Breast epithelium (tissue), 4 donors: ENCODE measurements at places on chromosomes 1 and 21. TPM values are rescaled to one million over a fixed set of nuclear protein-coding genes. Genes with fewer than 3 reads are reported as not detected.
A peak's percentile ranks its signal among the peaks of the same experiment; 100 is the strongest.

GRCh38 chr1:159339536-159339935, 37.4 kb downstream of the FCER1A start:
- no peak for DNase-seq
- no peak overlapping the region for H3K27ac ChIP-seq
- H3K4me3 ChIP-seq, result no peak overlapping the region
- no peaks in the 10 kb centered on the region for H3K4me1 ChIP-seq

DNA sequence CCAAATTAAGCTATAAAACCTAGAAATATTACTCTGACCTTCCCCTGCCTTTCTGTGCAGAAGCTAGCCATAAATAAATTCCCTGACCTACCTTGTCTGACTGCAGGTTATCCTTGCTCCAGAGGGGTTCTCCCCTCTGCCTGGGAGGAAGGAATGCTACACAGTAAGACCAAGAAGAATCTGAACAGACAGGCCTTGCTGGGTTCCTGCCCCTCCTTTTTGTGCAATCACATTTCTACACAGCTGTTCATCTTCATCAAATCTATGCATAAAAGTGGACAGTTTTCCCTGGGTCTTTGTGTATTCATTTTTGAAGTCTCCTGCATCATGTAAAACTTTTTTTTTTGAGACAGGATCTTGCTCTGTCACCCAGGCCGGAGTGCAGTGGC, 50.6 kb downstream of the DNTTIP2 start:
- no peaks in the 10 kb centered on the region for H3K36me3 ChIP-seq
- DNase-seq, result no peak
- no peaks in the 10 kb centered on the region for H3K27me3 ChIP-seq
- H3K4me3 ChIP-seq, result no peak overlapping the region
- no peaks in the 10 kb centered on the region for H3K4me1 ChIP-seq

The FCAMR gene
- total RNA-seq, result not detected

DNA sequence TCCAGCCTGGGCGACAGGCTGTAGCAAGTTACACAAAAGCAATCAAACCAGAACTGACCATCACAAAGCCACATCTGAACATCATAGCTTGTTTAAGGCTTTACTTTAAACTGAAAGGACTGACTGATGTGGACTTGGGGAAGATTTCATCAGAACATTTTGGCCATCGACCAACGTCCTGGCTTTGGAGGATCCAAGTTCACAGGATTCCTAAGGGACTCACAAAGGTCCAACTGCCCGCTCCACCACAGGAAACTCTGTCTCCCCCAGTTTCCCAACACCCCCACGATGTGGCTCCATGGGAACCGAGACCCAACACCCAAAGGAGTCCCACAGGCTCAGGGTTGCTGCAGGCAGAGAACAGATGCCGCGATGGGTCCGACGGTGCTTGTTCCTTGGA, 9.3 kb downstream of the SSU72 start:
- no peaks in the 10 kb centered on the region for H3K27me3 ChIP-seq
- H3K36me3 ChIP-seq, result no peaks in the 10 kb centered on the region
- DNase-seq, result no peak
- no peak overlapping the region for H3K4me3 ChIP-seq
- no peak overlapping the region for H3K27ac ChIP-seq

GRCh38 chr1:96579636-96580035, 141.9 kb upstream of the PTBP2 start:
- H3K36me3 ChIP-seq, result no peaks in the 10 kb centered on the region
- no peaks in the 10 kb centered on the region for H3K27me3 ChIP-seq
- H3K27ac ChIP-seq, result no peak overlapping the region
- no peak for DNase-seq
- no peak overlapping the region for H3K4me3 ChIP-seq
- H3K4me1 ChIP-seq, result no peaks in the 10 kb centered on the region

- peak; percentile 66 for DNase-seq
- peak overlapping the region; percentile 95 for H3K4me3 ChIP-seq
- no peaks in the 10 kb centered on the region for H3K36me3 ChIP-seq
- H3K27ac ChIP-seq, result peak overlapping the region; percentile 99
- no peaks in the 10 kb centered on the region for H3K27me3 ChIP-seq
Observed at GRCh38 chr1:51234721-51235425, 1.2 kb upstream of the RNF11 start.

DNA sequence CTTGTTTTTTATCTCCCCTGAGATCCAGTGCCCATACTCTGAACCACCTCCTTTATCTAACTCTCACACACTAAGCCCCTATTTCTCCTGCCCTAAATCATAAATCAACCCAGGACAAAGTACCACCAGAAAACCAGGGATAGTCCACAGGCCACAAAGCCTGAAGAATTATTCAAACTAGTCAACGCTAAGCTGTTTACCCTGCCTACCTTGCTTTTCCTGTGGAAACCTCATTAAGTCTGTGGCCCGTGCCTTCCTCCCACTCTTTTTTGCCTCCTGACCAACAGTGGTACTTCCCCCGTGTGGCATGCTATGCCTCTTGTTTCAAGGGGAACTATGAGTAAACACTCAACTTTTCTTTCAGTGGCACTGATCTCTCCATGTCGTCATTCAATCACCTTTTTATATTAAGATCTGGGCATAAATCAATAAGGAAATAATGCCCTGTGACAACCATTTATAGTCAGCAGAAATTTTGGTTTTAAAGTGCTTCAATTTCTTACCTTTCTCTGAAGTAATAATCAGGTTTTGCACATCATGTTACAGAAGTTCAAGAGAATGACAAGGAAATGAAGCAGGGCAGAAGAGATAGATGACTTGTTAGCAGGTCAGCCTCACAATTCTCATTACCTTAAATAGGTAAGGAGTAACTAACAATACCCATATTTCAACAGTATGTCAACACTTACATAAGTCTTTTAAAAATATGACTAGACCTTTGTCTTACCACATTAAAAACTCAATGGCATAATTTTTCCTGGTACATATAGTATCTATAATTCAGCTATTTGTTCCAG, 32.1 kb downstream of the EYA3 start:
- no peaks in the 10 kb centered on the region for H3K27me3 ChIP-seq
- no peak overlapping the region for H3K27ac ChIP-seq
- no peak overlapping the region for H3K4me3 ChIP-seq
- no peak for DNase-seq

- H3K27ac ChIP-seq, result no peak overlapping the region
- no peak overlapping the region for H3K4me3 ChIP-seq
- no peaks in the 10 kb centered on the region for H3K4me1 ChIP-seq
- no peak for DNase-seq
Observed at GRCh38 chr1:51966559-51966958, 23.9 kb downstream of the RAB3B start.

The FLG gene
- not detected for total RNA-seq

GRCh38 chr1:118077331-118078045, 107.5 kb downstream of the SPAG17 start:
- H3K27ac ChIP-seq, result no peak overlapping the region
- DNase-seq, result no peak
- no peaks in the 10 kb centered on the region for H3K27me3 ChIP-seq
- H3K36me3 ChIP-seq, result no peaks in the 10 kb centered on the region
- H3K4me3 ChIP-seq, result no peak overlapping the region

DNA sequence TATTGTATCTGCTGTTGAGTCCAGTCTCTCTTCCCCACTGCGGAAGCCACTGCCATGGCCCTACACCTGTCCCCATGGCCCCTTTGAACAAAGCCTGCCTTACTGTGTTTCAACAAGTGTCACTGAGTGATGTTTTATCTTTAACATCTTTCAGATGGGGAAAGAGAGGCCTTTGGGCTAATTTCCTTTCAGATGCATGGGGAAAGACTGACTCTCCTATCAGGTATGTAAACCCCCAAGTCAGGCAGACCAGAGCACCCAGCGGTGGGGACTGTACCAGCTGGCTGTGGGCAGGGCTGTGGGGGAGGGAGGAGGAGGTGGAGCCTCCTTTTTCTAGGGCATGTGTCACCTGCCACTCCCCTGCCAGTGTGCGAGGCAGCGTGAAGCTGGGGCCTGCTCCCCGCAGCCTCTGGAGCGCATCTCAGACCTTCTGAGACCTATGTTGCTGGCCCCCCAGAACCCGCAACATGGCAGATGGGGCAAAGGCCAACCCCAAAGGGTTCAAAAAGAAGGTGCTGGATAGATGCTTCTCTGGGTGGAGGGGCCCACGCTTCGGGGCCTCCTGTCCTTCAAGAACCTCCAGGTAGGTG, at the start of gene PLA2G2F:
Gene PLA2G2F, plus strand, starts transcription at position 363 of the 590 bp plus-strand sequence. Its CDS starts 105 bp downstream, at position 468.
- no peak within 1 kb of the TSS for H3K4me3 ChIP-seq
- H3K36me3 ChIP-seq, result no peaks in the 10 kb centered on the region
- no peaks in the 10 kb centered on the region for H3K4me1 ChIP-seq
- no peak for DNase-seq

- peak overlapping the region; percentile 49 for H3K4me3 ChIP-seq
- H3K36me3 ChIP-seq, result no peaks in the 10 kb centered on the region
- H3K27me3 ChIP-seq, result no peaks in the 10 kb centered on the region
- DNase-seq, result no peak
Observed at GRCh38 chr1:151838222-151839081, 1.2 kb downstream of the C2CD4D start.

- no peaks in the 10 kb centered on the region for H3K36me3 ChIP-seq
- H3K27me3 ChIP-seq, result no peaks in the 10 kb centered on the region
- no peaks in the 10 kb centered on the region for H3K4me1 ChIP-seq
- H3K27ac ChIP-seq, result no peak overlapping the region
- no peak for DNase-seq
Observed at GRCh38 chr21:26522704-26523103, 50.4 kb downstream of the CYYR1 start.

The DPT gene
- 26.9 TPM for total RNA-seq

DNA sequence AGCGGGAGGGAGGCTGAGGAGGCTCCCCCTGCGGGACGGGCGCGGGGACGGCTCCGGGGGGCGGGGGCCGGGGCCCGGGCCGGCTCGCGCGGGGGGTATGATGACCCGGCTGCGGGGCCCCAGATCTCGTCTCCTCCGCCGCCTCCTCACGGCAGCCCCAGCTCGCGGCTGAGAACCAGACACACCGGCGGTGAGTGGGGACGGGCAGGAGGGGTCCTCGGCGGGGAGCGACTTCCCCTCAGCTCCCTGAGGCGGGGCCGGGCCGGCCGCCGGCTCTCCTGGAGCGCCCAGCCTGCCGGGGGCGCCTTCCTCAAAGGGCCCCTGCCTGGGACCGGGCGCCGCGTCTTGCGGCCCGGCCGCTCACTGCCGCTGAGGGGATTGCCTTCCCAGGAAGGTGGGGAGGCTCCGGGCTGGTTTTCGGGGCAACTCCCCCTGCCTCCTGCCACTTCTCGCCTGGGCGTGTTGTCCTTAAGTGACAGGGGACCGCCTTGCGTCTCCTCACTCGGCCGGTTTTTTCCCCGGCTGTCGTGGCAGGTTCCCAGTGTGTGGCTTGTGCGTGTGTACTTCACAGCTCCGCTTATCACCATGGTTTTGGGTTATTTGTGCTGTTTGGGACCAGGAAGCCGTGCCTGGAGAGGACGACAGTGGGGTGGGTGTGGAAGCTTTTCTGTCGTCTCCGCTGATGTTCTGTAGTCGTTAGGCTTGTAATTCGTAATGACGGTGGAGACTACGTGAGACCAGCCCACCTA, 800 bp downstream of the HIPK1 start:
- H3K4me1 ChIP-seq, result no peaks in the 10 kb centered on the region
- H3K36me3 ChIP-seq, result no peaks in the 10 kb centered on the region
- no peaks in the 10 kb centered on the region for H3K27me3 ChIP-seq
- H3K4me3 ChIP-seq, result peak overlapping the region; percentile 71

DNA sequence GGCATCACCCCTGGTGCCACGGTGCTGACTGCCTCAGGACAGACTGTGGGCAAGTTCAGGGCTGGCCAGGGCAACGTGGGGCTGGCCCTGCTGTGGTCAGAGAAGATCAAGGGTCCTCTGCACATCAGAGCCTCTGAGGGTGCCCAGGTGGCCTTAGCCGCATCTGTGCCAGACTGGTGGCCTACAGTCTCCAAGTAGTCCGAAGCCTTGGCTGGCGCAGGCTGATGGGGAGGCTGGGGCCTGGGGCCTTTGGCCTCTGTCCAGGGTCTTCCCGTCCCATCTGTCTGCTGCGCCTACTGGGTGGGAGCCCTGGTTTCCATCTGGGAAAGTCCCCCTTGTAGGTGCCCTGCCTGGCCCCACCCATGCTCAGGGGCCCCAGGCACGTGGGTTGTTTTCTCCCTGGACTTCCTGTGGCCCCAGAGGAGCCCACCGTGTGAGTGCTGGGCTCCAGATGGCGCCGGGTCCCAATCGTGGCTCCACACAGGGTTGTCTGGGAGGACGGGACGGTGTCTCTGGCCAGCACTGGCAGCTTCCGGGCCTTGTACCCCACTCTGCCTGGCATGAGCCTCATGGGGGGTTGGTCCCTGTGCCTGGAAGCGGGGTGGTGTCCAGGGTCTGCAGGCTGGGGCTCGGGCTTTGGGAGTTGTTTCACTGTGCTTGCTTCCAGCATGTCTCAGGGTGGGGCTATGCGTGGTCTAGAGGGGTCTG, 9.9 kb downstream of the IBA57 start:
- H3K4me1 ChIP-seq, result no peaks in the 10 kb centered on the region
- no peaks in the 10 kb centered on the region for H3K27me3 ChIP-seq
- H3K4me3 ChIP-seq, result no peak overlapping the region
- DNase-seq, result no peak
- H3K36me3 ChIP-seq, result no peaks in the 10 kb centered on the region
- no peak overlapping the region for H3K27ac ChIP-seq

- H3K27ac ChIP-seq, result no peak overlapping the region
- no peaks in the 10 kb centered on the region for H3K4me1 ChIP-seq
- no peaks in the 10 kb centered on the region for H3K27me3 ChIP-seq
- DNase-seq, result no peak
- H3K4me3 ChIP-seq, result no peak overlapping the region
Observed at GRCh38 chr1:210446479-210446878, 117.8 kb downstream of the HHAT start.
